ENCODE measurements at places on chromosomes 11 and 22.
A peak's percentile ranks its signal among the peaks of the same experiment; 100 is the strongest.

- no peak for DNase-seq
Measured at GRCh38 chr11:12449961-12450715, 72.8 kb downstream of the PARVA start.

DNA sequence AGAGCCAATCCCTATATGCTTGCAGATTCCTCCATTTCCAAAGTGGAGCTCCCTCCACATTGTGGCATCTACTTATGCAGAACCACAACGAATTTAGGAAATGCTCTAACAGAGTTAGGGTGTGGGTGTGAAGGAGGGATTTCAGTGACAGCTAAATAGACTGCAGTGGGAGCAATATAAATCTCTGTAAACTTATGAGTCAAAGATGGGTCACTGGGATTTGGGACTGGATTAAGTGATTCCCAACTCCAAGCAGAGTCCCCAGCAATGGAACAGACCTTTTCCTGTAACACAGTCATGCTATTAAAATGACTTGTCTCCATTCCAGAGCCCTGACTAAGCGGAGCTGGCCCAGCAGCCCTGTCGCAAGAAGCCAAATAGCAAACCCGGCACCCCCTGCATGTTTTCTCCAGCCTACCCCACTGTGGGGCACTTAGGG, 36.6 kb downstream of the RPL27A start:
- no peak for DNase-seq

GRCh38 chr22:30272781-30273601, 6.3 kb upstream of the OSM start:
- DNase-seq, result no peak

GRCh38 chr11:37006563-37006962, 408.5 kb upstream of the RAG2 start:
- DNase-seq, result no peak

DNA sequence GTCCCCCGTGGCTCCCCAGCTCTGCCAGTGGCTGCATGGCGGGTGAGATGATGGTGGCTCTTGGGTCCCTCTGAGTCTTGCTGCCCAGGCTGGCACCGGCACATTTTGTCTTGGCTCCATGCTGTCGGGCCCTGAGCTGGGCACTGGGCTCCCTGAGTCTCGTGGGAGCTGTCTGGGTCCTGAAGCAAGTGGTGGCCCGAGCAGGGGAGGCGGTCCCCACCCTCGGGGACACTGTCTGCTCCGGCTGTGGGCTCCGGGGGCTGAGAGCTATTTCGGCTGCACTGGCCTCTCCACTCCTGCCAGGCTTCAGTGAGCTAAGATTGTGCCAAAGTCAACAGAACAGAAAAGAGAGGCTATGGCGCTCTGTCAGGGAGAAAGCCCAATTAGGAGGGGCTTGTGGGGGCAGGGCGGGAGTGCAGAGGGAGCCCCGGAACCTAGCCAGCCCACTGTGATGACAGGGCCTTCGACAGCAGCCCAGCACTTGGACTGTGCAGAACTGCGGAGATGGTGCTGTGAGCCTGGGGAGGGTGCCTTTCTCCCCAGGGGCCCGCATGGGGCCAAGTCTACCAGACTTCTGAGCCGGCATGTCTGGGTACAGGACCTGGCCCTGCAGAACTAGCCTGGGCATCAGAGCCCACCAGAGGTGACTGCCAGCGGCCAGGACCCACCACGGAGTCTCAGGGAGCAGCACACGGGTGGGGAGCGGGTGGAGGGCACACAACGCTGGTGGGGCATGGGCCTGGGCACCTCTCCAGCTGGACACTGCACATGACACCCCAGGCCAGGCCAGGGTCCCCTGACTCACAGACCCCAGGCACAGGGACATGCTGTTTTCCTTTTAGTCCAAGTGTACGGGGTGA, 38.0 kb downstream of the RTN4R start:
- DNase-seq, result no peak

DNA sequence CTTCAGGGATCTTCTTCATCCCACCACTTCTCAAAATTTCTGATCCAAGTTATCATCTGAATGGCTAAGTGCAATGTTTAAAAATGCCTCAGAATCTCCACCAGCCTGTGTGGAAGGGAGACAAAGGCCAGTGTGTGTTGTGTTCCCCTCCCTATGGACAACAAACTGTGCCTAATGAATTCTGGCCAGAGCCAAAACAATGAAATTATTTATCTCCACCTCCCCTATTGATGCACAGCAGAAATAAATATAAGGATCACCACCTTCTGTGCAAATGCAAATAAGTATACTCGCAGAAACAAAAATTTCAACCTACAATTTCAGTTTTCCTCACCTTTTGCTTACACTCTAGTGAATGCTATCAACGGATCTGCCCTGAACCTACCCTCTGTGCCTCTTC, 75.8 kb downstream of the GAB2 start:
- DNase-seq, result no peak

- peak; percentile 38 for DNase-seq
Measured at GRCh38 chr22:31872209-31872608, 72.1 kb upstream of the YWHAH start.

- no peak for DNase-seq
Measured at GRCh38 chr11:46611526-46612304, 5.3 kb downstream of the HARBI1 start.

DNA sequence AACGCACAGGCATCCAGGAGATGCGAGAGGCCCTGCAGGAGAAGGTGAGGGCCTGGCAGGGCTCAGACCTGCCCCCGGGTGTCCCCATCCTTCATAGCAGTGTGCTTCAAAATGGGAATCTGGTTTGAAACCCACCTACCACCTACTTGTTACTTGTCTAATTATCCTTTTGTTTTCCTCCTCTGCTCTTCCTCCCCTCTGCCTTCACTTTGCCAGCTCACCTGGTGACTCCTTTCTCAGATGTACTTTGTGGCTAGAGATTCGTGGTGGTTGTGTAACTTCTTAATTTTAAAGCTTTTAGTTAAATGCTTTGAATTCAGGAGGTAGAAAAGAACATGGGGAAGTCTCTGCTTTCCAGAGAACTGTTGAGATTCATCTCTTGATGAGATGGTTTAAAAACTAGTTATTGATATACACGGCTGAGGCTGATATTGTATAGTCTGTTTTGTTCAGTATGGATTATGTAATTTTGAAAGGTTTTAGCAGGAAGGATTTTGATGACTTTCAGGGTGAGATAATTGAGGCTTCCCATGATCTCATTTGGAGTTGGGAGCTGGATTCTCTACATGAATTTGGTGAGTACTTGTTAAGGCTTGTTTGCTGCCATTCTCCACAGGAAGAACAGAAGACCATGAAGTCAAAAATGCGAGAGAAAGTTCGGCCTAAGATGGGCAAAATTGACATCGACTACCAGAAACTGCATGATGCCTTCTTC, 8.0 kb downstream of the SF3B2 start:
- no peak for DNase-seq

- no peak for DNase-seq
Measured at GRCh38 chr22:31036671-31037550, 44.2 kb upstream of the SMTN start.

DNA sequence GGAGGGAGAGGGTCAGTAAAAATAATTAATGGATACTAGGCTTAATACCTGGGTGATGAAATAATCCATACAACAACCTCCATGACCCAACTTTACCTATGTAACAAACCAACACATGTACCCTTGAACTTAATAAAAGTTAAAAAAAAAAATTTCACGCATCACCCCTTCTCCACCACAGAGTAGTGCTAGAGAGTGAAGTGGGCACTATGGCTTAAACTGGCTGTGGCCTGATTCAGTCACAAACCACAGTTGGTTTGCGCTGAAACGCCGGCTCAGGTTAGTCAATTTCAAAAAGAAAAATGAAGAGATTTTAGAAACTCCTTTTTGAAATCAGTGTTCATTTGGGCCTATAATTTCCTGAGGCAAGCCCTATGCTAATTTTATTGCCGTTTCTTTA, 144.3 kb downstream of the TRPC6 start:
- no peak for DNase-seq

- DNase-seq, result no peak
Measured at GRCh38 chr11:46899501-46900025, 18.8 kb downstream of the LRP4 start.

- no peak for DNase-seq
Measured at GRCh38 chr22:22802339-22802970, 85.2 kb upstream of the IGLL5 start.

- peak; percentile 84 for DNase-seq
Measured at GRCh38 chr11:12411806-12412727, 34.7 kb downstream of the PARVA start.

DNA sequence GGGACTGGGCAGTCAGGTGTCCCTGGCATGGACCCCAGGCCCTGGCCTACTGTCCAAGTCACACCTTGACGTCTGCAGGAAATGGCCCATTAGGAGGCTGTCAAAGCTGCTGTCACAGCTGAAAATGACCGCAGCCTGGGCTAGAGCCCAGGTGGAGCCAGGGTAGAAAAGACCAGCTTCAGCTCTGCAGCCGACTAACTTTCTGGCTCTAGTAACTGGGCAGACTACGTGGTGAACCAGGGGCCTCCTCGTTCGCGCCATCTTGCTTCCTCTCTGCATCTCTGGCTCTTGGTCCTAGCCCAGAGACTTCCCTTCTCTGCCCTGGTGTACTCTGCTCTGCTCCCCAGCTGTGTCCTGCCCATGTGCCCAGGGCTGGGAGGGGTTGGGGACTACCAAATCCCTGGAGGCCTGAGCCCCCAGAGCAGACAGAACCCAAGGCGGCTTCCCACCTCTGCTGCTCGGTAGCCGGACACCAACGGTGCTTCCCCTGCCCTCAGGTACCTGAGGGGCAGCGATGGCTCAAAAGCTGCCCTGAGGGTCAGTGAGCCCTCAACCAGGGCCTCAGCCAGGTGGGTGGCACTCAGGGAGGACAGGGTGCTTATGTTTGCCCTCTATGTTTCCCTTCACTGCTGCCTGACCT, 19.7 kb downstream of the SART1 start:
- no peak for DNase-seq

- DNase-seq, result peak; percentile 98
Measured at GRCh38 chr22:29766632-29767170, at the start of gene ZMAT5. Gene ZMAT5 (minus strand): TSS chr22:29767007. CDS start chr22:29748544, 18,463 bp downstream.

- peak; percentile 80 for DNase-seq
Measured at GRCh38 chr11:18203723-18204122, 31.1 kb downstream of the MRGPRX4 start.

GRCh38 chr11:57133366-57134038, 48.3 kb upstream of the LRRC55 start:
- no peak for DNase-seq

GRCh38 chr22:32489377-32489776, 14.8 kb downstream of the FBXO7 start:
- no peak for DNase-seq

GRCh38 chr11:115162919-115163318, 341.3 kb downstream of the CADM1 start:
- no peak for DNase-seq

- no peak for DNase-seq
Measured at GRCh38 chr11:25163421-25163820, 666.6 kb downstream of the LUZP2 start.

GRCh38 chr22:30566125-30566524, 8.3 kb downstream of the GAL3ST1 start:
- DNase-seq, result no peak

DNA sequence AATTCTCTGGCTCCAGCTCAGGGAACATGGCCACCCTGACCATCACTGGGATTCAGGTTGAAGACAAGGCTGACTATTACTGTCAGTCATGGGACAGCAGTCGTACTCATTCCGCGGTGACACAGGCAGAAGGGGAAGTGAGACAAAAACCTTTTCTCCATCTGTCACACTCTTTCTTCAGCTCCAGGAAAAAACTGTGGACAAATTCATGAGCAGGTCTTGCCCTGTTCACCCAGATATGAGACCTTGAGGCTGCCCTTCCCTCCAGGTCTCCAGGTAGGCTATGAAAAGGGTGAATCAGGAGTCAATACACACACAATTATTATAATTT, 39.4 kb upstream of the GGTLC2 start:
- DNase-seq, result no peak

GRCh38 chr11:117255966-117256365, 23.5 kb downstream of the RNF214 start:
- no peak for DNase-seq

DNA sequence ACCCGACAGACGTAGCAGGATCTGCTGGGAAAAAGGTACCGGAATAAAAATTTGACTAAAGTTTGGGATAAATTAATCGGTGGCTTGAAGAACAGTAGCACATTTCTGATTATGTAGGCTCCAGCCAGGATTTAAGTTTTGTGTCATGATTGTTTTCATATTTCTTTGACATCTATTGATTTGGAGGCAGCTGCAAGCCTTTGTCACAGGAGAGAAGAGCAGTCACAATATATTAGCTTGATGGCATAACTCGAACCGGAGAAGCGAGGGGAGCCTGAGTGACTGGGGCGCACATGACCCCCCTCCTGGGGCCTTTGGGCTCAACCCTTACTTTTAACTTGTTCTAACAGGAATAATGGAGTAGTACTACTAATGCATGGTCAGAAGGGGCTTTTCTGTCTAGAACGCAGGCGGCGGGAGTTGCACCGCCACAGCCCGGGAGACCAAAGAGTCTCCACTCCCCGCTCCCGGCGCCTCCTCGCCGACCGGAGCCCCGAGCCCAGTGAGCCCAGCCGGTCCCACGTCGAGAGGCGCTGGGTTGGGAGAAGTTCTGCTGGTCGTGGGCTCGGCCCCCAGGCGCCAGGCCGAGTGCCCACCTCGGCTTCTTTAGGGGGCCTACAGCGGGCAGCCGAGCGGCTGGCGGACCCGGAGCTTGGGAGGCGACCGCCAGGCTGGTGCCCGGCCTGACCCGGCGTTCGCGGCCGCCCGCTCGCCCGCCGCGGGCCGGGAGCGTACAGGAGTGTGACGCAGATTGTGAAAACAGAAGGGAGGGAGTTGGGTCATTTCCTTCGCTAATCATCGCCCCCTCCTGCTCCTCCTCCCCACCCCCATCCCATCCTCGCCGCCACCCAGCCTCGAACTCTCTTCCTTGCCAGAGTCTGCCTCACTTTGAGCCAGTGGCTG, 15.7 kb upstream of the PAX6 start:
- peak; percentile 51 for DNase-seq

GRCh38 chr11:112881461-112881860, 79.8 kb upstream of the NCAM1 start:
- DNase-seq, result peak; percentile 94

GRCh38 chr11:130157101-130157500, 2.5 kb upstream of the ST14 start:
- DNase-seq, result no peak

DNA sequence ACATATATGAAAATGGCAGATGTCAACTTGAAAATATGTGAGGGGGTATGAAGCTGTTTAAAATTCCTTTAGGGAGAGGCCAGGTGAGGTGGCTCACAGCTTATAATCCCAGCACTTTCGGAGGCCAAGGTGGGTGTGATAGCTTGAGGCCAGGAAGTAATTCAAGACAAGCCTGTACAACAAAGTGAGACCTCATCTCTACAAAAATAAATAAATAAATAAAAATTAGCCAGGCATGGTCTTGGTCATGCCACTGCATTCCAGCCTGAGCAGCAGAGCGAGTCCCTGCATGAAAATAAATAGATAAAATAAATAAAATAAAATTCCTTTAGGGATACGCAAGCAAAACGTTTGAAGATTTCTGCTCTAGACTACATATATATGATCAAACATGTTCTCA, 38.1 kb upstream of the FAM181B start:
- DNase-seq, result no peak

All from H9 (cell line).